ENCODE measurements at places on chromosomes 5 and 9. TPM values are rescaled to one million over a fixed set of nuclear protein-coding genes. Genes with fewer than 3 reads are reported as not detected.

The SLC23A1 gene
- not detected for polyA plus RNA-seq

The C8G gene
- polyA plus RNA-seq, result not detected

The SEMA5A gene
- polyA plus RNA-seq, result not detected

The NR2F1 gene
- polyA plus RNA-seq, result not detected

The MROH2B gene
- not detected for polyA plus RNA-seq

The CATSPER3 gene
- not detected for polyA plus RNA-seq

The ORM1 gene
- not detected for polyA plus RNA-seq

The OR1Q1 gene
- polyA plus RNA-seq, result not detected

The UBTD2 gene
- 4.1 TPM for polyA plus RNA-seq

The C5orf52 gene
- polyA plus RNA-seq, result not detected

The PHF24 gene
- not detected for polyA plus RNA-seq

The HSD17B4 gene
- 123 TPM for polyA plus RNA-seq

The ARHGEF39 gene
- polyA plus RNA-seq, result 2.6 TPM

The ARL10 gene
- polyA plus RNA-seq, result 4.1 TPM

The GAPT gene
- 382 TPM for polyA plus RNA-seq

The LCN1 gene
- not detected for polyA plus RNA-seq

The SPINK13 gene
- not detected for polyA plus RNA-seq

The BTNL3 gene
- polyA plus RNA-seq, result not detected

The AP3S1 gene
- 102 TPM for polyA plus RNA-seq

The MARCOL gene
- not detected for polyA plus RNA-seq

The SLC25A2 gene
- not detected for polyA plus RNA-seq

The CA9 gene
- polyA plus RNA-seq, result not detected

The GPR21 gene
- not detected for polyA plus RNA-seq

The PCDHB4 gene
- not detected for polyA plus RNA-seq

The SIMC1 gene
- polyA plus RNA-seq, result 12.4 TPM

The DMRT3 gene
- not detected for polyA plus RNA-seq

The CCDC192 gene
- not detected for polyA plus RNA-seq

The FAM81B gene
- polyA plus RNA-seq, result not detected

The CORO2A gene
- 0.57 TPM for polyA plus RNA-seq
